ENCODE measurements at places on chromosomes 2 and 18. TPM values are rescaled to one million over a fixed set of nuclear protein-coding genes. Genes with fewer than 3 reads are reported as not detected.

CNDP1 gene
- total RNA-seq, result not detected

HRH4 gene
- 0.09 TPM for total RNA-seq

TRABD2A gene
- total RNA-seq, result 0.68 TPM

- DNase-seq, result no peak
These were observed 114.3 kb downstream of the FIGN start for GRCh38 chr2:163621445-163622004.

- DNase-seq, result no peak
These were observed 6.2 kb upstream of the ALPG start for GRCh38 chr2:232400256-232401015.

DNA sequence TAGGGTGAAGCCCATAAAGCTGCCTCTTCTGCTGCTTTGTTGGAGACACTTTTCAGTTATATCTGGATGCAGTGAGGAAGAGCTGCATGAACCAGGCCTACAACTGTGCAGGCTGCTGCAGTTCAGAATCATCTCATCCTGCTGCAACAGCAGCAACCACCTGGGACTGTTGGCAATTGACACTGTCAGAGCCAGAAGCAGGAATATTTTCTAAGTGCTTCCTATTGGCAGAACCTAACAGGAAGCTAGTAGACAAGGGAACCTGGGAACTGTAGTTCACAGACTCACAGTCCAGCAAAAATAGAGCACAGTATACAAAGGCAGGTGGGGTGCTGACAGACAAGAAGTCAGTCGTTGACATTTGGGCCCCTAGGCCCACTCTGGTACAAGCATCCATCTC is 452.9 kb upstream of the SPRED2 start:
- no peak for DNase-seq

DNA sequence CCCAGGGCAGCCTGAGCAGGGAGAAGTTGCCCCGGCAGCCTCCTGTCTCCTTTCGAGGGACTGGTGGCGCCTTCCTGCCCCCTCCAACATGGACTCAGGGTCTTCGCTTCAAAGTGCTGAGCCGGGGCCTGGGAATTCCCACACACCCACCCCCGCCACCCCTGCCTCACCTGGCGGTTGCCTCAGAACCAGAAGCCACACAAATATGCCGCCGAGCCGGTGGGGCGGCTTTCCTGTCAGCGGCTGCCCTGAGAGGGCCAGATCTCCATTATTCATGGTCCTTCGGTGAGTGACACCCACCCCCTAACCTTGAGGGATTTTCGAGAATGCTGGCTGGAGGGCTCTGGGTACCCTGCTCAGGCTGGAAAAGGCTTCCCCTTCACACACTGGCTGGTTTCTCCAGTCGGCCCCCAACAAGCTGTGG is 71.7 kb downstream of the SMAD7 start:
- DNase-seq, result peak; percentile 86

- DNase-seq, result no peak
These were observed 27.3 kb downstream of the IGFBP2 start for GRCh38 chr2:216660496-216660895.
